ENCODE measurements at places on chromosomes 2 and 18. TPM values are rescaled to one million over a fixed set of nuclear protein-coding genes. Genes with fewer than 3 reads are reported as not detected.

DHX57 gene
- total RNA-seq, result 21.2 TPM

DNA sequence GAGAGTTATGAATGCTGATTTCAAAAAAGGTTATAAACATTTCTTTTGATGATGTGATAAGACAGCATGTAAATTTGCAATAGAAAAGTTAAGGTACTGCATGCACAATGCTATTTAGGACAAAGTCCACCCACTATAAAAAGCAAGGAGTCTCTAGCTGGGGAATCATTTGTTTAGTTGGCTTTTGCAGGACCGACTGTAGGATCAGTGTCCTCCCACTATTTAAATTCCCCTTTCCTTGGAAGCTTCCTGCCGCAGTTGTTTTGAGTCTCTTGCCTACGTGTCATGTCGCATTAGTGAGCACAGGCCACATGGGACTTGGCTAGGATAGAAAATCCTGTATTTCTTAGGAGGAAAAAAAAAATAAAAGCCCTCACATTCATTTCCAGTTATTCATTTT, 13.1 kb downstream of the QPCT start:
- DNase-seq, result no peak

DNA sequence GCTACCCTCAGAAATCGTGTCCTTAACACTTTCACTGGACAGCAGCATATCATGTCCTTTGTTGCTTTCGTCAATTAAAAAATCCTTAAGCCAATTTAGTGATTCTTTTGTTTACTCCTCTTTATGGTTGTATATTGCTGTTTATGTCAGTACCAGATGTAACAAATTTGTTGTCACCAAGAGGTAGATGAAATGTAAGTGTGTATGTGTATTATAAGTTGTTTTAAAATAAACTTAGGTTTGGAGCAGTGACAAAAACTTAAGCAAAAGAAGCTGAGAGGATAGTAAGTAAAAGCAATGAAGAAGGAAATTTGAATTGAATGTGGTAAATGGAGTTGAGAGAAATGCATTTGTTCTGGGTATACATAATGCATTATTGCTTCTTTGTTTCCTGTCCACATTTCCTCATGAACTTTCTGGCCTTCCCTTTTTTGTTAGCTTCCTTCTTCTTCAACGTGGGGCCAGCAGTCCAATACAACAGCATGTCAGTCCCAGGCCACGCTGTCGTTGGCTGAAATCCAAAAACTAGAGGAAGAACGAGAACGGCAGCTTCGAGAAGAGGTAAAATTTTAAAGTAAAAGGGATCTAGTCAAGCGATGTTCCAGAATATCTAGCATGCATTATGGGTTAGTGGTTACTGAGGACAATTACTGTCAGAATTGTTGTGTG, 30.5 kb upstream of the SNORC start:
- DNase-seq, result peak; percentile 15

DNA sequence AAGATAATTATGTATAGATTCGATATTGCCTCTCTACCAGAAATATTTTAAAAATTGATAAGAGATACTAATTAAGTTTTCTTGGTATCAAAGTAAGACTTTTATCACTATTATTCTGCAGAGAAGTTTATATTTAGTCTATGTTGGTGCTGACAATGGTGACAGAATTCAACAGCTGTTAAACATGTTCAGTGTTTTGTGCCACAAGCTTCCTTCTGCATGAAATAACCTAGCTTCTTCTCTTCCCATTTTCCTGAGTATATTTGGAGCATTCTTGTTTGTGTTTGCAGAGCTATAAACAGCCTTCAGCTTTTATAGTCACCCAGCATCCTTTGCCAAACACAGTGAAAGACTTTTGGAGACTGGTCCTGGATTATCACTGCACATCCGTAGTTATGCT, 229.2 kb upstream of the RAB12 start:
- DNase-seq, result no peak

DNA sequence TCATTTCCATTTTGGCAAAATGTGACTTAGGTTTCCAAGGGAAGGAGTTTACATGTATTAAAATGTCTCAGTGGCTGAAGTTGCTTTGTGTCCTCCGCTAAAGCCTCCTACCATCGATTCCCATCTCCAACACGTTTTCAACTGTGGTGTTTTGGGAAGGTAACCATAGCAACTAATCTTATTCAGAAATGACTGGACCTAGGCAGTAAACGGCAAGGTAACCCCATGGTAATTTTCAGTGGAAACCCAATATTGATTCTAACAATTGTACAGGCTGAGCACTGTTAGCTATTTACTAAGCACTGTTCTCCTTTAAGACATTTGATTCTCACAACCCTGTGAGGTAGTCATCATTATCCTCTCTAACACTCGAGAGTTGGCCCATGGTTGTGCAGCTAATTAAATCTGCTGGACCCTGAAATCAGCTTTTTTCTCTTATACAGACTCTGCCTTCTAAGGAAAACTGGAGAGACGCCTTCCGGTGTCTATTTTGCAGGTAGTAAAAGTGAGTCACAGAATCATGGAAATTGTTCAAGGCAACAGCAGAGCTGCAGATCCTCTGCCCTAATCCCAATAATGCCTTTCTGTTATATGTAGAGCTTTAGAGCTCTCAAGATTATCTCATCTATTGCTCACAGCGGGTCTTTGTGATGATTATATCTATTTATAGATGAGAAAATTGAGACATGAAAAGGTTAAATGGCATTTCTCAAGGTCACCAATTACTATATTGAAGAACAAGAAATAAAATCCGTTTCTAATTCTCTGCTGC, 36.2 kb downstream of the FASTKD2 start:
- no peak for DNase-seq

- DNase-seq, result no peak
These were observed 120.7 kb upstream of the CTAGE1 start for GRCh38 chr18:22538426-22538825.

DNA sequence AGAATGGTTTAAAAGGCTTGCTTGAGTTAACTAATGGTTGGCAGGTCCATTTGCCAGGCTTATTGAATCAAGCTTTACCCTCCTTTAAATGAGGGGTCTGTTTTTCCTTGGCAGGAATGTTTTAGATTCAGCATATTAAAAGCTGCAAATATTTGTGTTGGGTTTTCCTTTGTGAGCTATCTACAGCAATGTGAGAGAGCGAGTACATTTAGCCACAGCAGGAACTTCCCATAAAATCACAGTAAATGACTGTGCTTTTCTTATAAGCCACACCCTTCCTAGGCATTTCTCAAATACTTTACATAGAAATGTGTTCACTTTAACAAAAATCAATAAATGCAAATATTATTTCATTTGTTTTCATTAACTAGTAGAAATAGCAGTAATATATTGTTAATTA, 23.9 kb downstream of the CALCRL start:
- no peak for DNase-seq

LAMA3 gene
- 6.2 TPM for total RNA-seq

DNA sequence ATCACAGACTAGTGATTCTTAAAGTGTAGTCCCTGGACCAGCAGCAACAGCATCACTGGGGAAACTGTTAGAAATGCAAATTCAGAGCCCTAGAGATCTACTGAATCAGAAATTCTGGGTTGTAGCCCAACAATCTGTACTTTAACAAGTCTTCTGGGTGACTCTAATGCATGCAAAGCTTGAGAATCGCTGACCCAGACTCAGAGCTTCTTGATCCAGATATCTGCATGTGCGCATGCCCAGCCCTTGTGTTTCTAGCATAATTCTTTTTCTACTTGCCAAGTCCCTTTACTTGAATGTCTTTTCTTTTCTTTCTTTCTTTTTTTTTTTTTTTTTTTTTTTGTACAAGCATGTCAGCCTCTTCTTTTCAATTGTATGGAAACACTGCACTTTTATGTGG, 60.4 kb downstream of the FIGN start:
- no peak for DNase-seq

GRCh38 chr18:33495278-33495677, 54.8 kb upstream of the CCDC178 start:
- no peak for DNase-seq

DNA sequence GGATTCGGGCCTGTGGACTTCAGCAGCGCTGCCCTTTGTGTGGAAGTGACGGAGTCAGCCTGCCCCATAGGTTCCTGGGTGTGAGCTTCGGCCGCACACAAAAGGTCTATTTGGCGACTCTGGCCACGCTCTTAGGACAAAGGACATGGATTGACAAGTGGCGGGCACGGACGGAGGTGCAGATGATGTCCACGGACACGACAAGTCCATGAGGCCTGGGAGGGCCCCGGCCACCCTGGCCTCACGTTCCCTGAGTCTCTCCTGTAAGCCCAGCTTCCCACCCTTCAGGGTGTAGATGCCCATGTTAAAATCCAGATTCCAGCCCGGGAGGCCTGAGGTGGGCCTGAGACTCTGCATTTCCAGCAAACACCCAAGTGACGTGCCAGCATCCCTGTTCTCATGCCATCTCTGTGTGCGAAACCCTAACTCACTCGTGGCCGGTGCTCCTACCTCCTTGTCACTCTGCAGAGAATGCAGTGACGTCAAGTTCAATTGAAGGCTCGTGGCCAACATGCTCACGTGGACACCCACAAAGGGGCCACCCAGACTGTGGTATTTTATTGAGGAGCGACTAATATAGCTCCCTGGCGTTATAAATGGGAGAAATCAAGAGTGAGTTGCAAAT, 111.7 kb downstream of the RTP5 start:
- DNase-seq, result no peak

DNA sequence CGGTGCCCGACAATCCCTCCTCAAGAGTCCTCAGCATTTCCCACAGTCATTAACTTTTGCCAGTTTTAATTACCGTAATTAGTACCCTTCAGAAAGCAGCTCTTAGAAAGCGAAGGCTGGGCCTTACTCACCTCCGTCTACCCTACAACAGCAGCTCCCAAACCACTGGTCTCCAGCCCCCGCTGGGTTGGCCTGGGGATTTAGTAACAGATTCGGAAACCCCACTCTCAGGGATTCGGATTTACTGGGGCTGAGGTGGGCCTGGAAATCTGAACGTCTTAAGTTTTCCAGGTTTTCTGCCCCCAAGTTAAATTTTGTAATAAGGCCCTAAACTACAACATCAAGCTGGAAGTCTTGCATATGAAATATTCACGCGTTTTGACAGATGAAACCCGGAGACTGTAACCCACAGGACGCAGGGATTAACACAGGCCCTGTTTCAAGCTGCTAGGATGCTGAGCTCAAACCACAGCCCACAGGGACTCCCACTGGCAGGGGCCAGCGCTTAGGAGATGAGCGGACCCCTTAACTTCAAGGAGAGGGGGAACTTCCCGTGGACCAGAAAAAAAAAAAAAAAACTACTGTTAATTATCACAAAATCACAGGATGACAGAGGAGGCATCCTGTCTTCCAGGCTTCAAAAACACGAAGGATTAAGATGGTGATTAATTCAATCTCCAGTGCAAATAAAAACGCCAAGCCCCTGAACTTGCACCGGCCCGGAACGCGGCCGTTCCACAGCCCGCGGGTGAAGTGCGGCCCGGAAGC, 985 bp downstream of the ILKAP start:
- no peak for DNase-seq

DNA sequence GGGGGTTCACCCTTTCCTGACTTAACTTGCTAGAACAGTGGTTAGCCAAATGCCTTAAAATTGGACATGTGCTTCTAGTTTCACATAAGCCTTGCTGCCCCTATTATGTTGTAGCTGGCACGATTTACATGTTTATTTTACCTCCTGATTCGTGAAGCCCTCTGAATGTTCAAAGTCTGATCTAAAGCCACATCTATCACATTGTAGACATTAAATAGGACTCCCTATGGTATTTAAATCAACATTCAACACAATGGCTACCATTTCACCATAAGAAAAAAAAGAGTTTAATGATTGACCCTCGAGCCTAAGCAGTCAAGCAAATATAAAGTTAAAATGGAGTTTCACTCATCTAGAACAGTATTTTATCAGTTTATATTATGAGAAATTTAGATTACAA, 151.5 kb downstream of the GULP1 start:
- no peak for DNase-seq

SCTR gene
- total RNA-seq, result 1.8 TPM

DNA sequence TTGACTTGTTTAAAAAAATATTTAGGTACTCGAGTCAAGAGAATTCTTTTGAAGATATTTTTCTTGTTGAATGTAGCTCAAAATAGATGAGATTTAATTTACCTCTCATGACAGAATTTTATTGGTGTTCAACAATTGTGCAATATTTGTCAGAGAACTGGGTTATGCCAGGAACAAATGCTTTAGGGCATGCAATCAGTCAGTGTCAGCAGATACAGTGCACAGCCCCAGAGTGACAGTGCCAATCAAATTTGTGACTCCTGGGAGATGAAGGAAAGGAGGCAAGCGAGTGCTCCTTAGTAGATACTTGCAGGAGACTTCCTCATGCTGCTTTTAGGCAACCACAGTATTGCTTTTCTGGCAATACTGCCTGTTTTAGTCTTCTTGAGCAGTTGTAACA, 81.2 kb upstream of the DSEL start:
- no peak for DNase-seq

- DNase-seq, result no peak
These were observed 185.6 kb downstream of the RIT2 start for GRCh38 chr18:42929857-42930256.

SOX11 gene
- total RNA-seq, result 1.7 TPM

COA5 gene
- 63.9 TPM for total RNA-seq

DNA sequence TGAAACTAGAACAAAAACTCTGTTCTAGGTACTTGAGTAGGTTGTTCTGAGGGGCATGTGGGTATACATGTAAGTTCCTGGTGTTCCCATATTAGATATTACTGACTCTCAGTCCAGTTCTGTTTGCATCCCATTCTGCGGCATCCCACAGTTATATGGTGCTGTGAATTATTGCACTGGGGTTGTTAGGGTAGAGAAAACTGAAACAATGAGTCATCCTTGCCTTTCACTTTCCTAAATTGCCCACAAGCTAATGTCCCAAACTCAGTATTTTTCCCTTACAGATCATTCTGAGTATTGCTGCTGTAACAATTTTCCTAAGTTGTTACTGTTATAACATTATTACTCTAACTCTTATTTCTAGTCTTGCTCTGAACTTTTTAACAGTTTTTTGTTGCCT, 3.0 kb downstream of the WDR75 start:
- no peak for DNase-seq

- no peak for DNase-seq
These were observed 477.2 kb downstream of the TRIB2 start for GRCh38 chr2:13193900-13194299.
